GM12892 (cell line): ENCODE measurements at places on chromosomes 5 and 9.

- no peak for DNase-seq
Observed at GRCh38 chr5:111730659-111731382, 26.2 kb downstream of the NREP start.

GRCh38 chr5:135753990-135754389 is 80.5 kb upstream of the SLC25A48 start:
- no peak for DNase-seq

- no peak for DNase-seq
Observed at GRCh38 chr9:72563806-72564205, 42.4 kb downstream of the TMC1 start.

- DNase-seq, result no peak
Observed at GRCh38 chr9:32427111-32427873, 42.8 kb downstream of the ACO1 start.

DNA sequence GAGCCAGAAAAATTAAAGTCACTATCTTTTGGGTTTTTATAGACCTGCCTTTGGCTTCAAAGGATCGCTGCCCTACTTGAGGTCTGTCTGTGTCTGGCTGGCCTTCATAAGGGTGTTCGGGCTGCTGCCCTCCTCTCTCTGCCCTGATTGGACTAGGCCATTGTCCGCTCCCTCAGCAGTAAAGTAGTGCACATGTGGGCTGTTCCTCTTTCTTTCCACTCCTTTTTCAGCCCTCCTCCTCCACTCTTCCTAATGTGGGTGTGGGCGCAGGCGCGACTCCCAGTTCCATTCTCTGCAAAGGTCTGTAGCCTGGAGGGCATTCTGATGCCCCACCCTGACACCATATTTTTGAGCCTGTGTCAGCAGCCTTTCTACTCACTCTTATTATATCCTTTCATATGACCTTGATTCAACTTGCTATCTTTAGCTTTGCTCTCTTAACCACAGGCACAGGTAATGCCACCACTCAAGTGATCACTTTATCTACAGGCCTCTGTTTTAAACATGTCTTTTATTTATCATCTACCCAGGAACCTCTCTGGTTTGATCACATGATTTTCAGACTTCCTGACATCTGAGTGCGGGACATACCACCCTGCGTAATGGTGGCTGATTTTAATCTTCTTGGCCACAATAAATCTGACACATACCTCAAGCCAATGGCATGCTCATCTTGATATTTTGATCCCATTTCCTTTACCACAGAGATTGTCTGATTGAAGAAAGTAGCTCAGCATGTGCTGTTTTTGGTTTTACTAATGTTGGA is 144.5 kb downstream of the AOPEP start:
- no peak for DNase-seq

- DNase-seq, result no peak
Observed at GRCh38 chr9:38301376-38302106, 91.0 kb upstream of the ALDH1B1 start.
